ENCODE measurements at places on chromosomes 7 and 10. TPM values are rescaled to one million over a fixed set of nuclear protein-coding genes. Genes with fewer than 3 reads are reported as not detected.
A peak's percentile ranks its signal among the peaks of the same experiment; 100 is the strongest.

DNA sequence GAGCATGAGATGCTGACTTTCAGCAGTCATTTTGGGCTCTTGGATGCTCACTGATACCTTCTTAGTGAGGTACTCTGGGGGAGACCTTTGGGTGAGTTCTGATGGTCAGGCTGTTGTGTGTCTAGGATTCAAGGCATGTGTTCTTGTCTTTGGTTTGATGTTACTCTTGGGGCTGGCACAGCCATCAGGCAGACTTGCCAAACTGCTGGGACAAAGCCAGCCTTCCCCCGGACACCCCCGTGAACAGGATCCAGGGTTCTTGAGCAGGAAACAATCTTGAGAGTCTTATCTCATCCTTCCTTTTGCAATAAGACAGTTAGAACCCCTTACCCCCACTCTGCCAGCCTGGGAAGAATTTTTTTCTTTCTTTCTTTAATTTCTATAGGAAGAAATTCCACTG lies 42.2 kb downstream of the SUFU start:
- no peak for DNase-seq

GRCh38 chr10:132145521-132146185 lies 41.1 kb upstream of the DPYSL4 start:
- DNase-seq: no peak

DNA sequence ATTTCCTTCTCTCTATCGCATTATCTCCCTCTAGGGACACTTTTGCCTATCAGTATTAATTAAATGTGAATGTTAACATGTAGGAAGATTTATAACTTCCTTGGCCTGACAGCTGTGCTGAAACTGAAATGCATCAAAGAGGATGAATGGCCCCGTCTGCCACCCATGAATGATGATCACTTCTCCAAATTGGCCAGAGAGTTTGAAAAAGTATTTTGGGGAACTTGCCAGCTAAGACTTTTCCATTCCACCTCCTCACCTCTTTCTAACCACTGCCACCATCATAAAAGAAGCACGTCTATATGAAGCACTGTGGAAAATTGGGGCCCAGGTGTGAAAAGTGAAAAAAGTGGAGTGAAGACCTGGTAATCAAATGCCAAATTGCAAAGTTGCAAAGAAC lies 25.4 kb upstream of the ST8SIA6 start:
- no peak for DNase-seq

DNA sequence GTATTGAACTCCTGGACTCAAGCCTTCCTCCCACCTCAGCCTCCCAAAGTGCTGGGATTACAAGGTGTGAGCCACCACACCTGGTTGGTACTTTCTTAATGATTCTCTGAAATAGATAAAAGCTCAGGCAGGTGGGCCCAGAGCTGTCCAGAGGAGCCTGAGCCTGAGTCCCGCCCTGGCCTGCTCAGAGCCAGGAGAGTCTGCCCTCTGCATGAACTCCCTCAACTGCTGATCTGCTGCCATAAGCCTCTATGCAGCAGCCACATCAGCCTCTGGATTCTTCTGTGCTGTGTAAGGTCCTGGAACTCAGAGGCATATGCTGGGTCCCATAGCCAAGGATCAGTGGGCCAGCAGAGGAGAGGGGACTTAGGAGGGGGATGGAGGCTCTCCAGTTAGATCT lies 23.1 kb upstream of the DDIT4 start:
- DNase-seq: peak; percentile 33

DNA sequence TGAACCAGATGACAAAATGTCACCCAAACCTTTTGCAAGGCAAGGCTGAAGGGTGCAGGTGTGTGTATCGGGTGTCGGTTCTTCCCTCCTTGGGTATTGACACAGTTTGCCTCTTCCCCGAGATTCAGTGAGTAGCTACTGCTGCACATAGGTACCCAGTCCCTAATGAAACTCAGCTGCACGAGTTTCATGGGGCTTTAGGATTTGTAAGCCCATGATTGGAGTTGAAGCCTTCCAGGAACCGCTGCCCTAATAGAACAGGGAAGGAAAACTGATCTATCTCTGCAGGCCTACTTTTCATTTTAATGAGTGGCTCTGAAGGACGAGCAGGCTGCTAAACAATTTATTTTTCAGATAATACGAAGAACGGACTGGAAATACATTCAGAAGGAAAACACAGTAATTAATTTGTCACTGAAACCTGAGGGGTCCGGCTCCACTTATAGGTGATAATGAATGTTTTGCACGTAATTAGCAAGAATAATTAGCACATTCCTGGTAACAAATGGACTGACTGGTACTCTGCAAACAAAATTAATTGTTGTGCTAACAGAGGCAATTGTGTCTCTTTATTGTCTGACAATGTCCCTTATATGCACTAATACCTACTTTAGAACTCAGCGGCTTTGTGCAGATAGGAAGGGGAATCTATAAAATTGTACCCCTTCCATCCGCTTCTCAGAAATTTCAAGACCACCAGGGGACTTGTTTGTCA lies 49.6 kb upstream of the FZD8 start:
- DNase-seq: no peak

The NPSR1 gene
- not detected for total RNA-seq
